NCI-H2171 treated with DMSO at 0.1 percent for 48 hours (cell line): ENCODE measurements at places on chromosomes 4 and X.

DNA sequence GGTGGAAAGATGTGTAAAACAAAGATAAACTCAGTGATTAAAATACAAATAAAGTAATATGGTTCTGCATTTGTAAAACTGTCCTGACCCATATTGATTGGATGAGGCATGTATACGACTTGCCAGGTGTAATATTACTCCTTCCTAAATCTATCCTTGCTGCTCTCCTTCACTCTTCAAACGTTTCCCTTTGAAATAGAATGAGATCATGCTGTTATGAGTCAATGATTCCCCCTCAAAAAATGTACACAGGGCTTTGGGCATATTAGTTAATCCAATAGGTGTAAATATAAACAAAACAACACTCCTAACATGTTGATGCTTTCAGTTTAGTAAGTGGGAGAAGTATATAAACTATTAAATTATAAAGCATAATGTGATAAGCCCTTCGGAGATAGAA is 117.4 kb upstream of the GPM6A start:
- no peak for DNase-seq

DNA sequence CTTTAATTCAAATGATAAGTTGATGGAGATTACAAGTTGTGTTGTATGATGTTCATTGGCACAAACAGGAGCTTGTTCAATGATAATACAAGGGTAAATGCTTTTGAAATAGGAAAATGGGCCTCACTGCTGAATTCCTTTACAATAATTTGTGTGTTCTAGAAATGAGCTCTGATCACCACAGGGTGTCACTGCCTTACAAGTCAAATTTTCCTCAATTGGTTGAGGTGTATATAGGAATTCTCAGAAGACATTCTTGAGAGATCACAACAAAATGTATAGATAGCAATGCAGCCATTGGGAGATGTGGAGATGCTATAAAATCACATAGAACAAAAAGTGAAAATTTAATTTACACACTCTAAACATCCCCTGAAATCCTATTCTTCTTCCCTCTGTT is 49.6 kb downstream of the KLF8 start:
- DNase-seq: peak; percentile 2

DNA sequence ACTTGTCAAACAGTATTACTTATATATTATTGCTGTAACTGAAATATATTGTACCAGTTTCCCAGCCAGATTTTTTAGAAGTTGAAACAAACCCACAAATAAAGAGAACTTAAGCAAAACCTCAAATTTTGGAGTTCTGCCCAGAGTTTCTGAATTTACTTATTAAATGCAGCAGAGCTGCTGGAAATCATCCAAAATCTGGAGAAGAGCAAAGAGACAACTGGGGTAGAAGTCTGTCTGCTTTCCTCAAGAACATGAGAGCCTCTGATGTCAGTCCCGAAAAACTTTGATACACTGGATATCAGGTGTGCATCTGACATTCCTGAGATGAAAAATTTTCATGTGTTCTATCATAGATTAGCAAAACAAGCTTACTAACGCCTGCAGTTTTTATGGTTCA is 325.9 kb downstream of the NR3C2 start:
- DNase-seq: no peak

- no peak for DNase-seq
Observed at GRCh38 chrX:30943984-30944383, 54.9 kb upstream of the TAB3 start.

GRCh38 chrX:85024044-85024443 is 20.4 kb downstream of the APOOL start:
- no peak for DNase-seq
